ENCODE measurements at places on chromosomes 1 and 21.

DNA sequence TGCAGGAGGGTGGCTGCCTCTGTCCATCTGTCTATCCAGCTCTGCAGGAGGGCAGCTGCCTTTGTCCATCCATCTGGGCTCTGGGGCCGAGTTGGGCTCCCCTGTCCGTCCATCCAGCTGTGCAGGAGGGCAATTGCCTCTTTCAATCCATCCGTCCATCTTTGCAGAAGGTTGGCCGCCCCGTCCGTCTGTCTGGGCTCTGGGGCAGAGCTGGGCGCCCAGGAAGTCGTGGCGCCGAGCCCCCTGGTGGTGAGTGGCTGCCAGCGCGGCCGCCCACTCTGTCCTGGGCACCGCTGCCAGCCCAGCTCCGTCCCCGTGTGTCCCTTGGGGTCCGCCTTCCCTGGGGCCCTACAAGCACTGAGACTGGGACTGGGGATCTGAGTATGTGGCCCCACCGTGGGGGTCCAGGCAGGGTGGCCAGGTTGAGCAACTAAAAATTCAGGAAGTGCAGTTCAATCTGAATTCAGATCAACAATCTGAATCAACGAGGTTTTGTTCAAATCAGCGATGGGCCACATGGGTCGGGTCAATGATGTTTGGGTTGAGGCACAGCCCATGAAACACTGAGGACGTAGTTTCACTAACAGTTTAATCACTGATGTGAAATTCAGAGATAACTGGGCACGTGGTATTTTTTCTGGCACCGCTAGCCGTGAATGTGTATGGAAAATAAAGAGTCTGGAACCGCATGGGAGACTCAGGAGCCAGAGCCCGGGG lies 99.1 kb upstream of the ACTRT2 start:
- peak; percentile 7 for DNase-seq

DNA sequence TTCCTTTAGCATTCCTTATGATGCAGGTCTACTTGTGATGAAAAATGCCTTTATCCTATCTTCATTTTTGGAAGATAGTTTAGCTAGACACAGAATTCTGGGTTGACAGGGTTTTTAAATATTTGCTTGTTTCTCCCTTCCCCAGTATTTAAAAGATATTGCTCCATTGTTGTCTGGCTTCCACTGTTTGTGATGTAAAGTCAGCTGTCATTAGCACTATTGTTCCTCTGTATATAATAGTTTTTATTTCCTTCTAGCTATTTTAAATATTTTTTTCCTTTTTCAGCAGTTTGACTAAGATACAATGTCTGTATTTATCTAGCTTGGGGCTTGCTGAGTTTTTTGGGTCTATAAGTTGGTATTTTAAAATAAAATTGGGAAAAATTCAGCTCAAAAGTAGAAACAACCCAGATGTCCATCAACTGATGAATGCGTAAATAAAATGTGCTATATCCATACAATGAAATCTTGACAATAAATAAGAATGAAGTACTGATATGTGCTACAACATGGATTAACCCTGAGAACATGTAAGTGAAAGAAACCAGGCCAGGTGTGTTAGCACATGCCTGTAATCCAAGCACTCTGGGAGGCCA lies 11.2 kb downstream of the IFT25 start:
- no peak for DNase-seq

DNA sequence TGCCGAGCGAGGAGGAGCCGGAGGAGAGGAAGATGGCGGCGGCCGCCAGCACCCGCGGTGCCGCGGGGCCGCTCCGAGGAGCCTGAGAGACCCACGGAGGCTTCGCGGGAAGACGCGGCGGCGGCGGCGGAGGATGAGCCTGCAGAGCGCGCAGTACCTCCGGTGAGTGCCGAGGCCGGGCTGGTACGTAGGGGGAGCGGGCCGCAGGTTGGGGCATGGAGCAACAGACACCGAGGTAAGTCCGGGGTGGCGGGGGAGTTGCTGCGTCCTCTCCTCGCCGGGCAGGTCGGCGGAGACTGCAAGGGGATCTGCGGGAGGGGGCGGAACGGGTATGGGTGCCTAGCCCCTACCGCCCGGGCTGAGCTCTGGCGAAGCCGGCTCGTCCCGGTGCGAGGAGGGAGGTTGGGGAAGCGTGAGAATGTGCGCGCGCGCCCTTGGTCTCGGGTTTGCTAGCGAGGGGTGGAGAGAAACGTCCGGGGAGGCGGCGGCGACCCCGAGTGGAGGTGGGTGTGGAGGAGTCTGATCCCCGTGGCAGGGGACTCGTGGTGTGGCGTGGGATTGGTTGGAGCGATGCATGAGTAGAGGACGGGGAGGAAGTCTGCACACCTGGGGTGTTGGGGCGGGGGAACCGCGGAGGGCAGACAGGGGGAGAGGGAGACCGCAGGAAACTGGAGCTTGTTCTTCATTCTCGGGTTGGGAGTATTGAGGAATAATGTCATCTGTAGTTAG lies at the start of gene SMG7:
Gene SMG7, plus strand, starts transcription at position 12 of the 729 bp plus-strand sequence. Its CDS starts 122 bp downstream, at position 134.
- DNase-seq, result peak; percentile 27

- DNase-seq, result peak; percentile 72
Measured at GRCh38 chr1:19715334-19716203, 50.9 kb downstream of the HTR6 start.

DNA sequence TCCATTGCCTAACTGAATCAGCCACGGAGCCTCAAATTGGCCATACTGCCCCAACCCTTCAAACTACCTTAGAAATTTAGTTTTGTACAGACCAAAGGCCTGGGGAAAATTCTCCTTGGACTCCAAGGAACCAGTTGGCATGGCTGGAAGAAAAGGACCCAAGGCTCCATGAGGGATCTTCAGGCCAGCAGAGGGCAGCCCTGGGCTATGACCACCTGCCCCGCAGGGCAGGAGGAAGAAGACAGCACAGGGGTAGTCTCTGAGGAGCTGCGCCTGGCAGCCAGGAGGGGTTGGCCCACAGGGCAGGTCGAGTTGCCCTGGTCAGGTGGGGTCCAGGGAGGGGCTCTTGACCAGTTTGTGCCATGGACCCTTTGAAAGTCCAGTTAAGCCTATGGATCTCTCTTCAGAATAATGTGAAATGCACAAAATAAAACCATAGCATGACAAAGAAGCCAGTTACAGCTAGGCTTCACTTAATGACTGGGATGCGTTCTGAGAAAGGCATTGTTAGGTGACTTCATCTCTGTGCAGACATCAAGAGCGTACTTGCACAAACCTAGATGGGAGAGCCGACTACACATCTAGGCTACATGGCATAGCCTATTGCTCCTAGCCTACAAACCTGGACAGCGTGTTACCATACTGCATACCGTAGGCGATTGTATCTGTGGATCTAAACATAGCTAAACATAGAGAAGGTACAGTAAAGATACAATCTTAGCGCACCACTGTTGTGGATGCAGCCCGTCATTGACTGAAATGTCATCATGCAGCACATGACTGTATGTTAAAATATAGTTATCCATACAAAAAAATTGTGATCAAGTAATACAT lies 26.1 kb downstream of the CACNA1S start:
- no peak for DNase-seq

GRCh38 chr1:180849031-180849775 lies 63.5 kb upstream of the KIAA1614 start:
- no peak for DNase-seq

DNA sequence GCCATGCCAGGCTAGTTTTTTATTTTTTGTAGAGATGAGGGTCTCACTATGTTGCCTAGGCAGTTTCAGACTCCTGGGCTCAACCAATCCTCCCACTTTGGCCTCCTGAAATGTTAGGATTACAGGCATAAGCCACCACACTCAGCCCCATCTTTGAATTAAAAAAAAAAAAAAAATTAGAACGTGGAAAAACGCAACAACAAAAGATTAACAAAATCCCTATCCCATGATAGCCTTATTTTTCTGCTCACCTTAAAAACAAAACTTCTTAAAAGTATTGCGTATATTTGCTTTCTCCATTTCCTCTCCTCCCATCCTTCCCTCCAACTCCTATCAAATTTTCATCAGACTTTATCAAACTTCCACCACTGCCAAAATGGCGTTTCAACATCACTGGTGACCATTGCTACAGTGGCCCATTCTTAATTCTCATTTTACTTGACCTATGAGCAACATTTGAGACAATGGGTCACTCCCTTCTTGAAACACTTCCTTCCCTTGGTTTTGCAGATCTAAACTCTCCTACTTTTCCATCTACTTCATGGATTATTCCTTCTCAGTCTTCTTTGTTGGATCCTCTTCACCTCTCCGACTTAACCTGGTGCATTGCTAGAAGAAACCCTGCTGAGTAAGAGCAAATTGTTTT lies 579 bp upstream of the ZNF684 start:
- DNase-seq, result no peak

DNA sequence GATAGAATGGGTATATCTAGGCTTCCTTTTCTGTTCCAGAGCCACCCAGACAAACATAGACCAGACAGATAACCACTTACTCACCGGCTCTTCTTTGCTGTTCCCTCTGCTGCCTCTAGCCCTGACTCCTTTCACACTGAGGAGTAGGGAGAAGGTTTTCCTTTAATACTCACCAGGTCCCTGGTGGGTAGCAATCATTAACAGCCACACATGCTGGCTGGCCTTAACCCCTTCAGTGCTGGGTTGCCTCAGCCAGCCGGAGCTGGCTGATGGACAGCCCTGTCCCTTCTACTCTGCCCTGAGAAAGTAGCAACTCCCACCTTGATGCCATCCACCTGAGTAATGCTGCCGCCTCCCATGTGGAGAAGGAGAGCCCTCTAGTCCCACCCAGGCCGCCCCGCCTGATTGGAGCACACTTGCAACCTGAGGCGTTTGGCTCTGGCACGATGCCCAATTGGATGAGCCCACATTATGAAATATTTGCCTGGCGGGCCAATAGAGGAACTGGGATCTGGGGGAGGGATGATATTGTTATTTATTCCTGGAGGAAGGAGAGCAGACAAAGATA lies 71.6 kb downstream of the PLEKHA6 start:
- DNase-seq, result no peak

GRCh38 chr1:14773396-14774025 lies 175.0 kb downstream of the KAZN start:
- no peak for DNase-seq

DNA sequence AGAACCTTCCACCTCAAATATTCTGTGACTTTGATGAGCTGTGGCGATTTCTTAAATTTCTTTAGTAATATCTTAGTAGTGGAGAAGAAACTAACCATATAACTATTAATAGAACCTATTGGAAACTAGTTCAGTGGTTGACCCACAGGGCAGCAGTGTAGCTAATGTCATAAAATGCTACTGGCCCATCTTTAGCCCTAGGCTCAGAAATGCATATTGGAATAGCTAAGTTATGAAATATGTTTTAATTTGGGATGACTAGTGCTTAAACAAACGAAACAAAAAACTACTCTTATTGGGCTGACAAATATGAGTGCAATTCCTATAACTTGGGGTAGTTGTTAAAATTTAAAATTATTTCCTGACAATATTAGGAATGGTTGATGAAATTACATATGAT lies 20.2 kb downstream of the MACO1 start:
- no peak for DNase-seq

DNA sequence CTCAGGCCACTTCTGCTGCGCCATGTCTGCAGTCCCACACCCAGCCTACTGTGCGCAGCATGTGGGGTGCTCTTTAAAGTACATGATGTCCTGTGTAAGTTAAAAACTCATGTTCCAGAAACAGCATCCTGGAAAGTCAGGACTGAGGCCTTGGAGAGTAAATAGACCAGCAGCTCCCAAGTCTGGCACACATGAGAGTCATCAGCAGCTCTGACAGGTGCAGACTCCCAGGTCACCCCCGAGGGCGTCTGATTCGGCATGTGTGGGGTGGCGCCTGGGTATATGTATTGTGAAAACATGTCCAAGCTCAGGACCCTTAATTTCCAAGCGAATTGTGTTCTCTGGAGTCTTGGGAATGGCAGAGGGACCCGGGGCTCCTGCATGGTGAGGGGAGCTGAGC lies 120.1 kb upstream of the RUNX3 start:
- DNase-seq, result no peak

- DNase-seq, result no peak
Measured at GRCh38 chr1:85447006-85447943, 17.7 kb downstream of the DDAH1 start.

GRCh38 chr21:32768530-32768929 lies 3.0 kb downstream of the PAXBP1 start:
- no peak for DNase-seq

DNA sequence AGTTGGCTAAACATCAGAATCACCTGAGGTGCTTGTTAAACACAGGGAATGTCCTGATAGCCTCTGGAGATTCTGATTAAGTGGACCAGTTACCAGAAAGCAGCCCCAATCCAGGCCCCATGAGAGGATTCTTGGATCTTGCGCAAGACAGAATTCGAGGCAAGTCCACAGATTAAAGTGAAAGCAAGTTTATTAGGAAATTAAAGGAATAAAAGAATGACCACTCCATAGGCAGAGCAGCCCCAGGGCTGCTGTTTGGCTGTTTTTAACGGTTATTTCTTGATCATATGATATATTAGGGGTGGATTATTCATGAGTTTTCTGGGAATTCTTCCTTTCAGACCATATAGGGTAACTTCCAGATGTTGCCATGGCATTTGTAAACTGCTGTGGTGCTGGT lies 176.2 kb downstream of the ROR1 start:
- DNase-seq, result no peak

GRCh38 chr1:232443372-232443771 lies 186.6 kb downstream of the SIPA1L2 start:
- no peak for DNase-seq

- DNase-seq, result no peak
Measured at GRCh38 chr1:180937624-180938225, 25.0 kb downstream of the KIAA1614 start.

- no peak for DNase-seq
Measured at GRCh38 chr1:93992954-93993353, 83.7 kb upstream of the GCLM start.

DNA sequence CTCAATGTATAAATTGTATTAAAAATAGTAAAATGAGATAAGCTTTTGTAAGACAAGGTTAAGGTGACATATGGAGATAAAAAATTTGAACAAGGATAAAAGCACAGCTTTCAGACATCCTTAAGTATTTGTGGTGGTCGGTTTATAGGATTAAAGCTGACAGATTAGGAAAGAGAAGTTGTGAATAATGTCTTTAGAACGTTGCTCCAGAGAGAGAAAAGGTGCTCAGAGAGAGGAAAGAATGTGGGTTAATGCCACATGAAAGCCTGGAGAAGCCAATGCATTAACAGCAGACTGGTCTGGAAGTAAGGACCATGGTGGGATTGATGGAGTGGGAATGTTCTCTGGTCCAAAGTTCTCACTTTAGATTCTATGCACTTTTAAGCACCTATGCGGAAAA lies 44.8 kb downstream of the ATP6V1G3 start:
- DNase-seq, result no peak

DNA sequence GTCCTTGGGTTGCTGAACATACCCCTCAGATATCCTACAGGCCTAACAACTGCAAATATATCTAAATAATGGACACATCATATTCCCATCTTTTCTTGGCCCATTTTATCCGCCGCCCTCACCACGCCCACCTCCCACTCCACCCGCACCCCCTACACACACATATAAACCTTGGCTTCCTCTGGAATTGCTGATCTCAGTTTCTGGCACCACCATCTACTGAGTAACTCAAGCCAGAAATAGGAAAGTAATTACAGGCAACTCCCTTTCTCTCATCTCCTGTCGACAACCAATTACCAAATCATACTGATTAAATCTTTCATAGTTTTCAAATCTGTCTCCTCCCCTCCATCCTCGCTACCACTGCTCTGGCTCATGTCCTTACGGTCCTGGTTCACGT lies 4.7 kb downstream of the RGS8 start:
- no peak for DNase-seq

All from activated CD4-positive, alpha-beta T cell treated with anti-CD3 and anti-CD28 coated beads, Interleukin-2, amount 50 U/mL, for 24 hours (primary cell).